ENCODE measurements at places on chromosomes 5 and 9. TPM values are rescaled to one million over a fixed set of nuclear protein-coding genes. Genes with fewer than 3 reads are reported as not detected.

DNA sequence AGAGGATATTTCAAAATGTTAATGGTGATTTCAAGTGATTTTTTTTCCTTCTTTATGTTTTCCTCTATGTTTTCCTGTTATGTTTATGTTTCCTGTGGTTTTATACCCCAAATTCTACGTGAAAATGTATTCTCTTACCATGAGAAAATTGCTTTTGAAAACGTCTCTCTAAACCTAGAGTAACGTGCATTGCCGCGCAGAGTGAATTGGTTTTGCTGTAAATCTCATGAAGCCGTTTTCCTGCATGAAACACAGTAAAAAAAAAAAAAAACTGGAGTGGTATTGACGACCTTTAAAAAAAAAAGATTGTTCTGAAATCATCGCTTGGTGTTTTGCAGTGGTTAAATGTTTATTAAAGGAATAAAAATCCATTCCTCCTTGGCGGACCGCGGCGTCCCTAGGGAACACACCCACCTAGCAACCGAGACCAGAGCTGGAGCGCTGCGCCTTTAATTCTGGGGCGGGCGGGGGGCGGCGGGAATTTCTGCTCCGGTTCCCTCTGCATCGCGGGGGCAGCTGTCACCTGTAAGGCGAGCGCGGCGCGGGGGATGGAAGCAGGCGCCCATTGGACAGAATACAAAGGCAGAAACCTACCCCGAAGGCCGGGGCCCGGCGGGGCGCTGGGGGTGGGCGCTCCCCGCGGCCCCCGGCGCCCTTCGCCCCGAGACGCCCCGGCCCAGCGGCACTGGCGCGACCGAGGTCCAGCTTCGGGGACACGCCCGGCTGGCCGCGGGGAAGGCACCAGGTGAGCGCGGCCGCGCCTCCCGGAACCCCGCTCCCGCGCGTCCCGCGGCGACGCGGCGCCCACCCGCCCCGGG is at the start of gene SOWAHA:
Gene SOWAHA (plus strand): TSS at position 522 of the 818 bp plus-strand sequence. CDS start 320 bp downstream, outside the sequence.
- no peak for DNase-seq

DNA sequence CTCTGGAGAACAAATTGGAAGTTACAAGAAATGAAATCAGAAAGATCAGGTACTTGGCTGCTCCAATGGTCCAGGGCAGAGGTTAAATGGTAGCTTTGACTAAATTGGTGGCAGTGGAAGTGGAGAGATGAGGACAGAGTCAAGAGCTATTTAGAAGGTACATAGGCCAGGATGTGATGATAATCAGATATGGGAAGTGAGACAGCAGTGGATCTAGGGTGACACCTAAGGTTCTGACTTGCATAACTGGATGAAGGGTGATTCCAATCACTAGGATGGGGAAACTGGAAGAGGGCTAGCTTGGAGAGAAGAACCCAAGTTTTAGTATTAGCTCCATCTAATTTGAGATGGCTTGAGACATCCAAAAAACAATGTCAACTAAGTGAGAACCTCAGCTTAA is 24.0 kb upstream of the NDUFB6 start:
- DNase-seq: no peak

- DNase-seq: no peak
These were observed 142.0 kb upstream of the ALDH1B1 start for GRCh38 chr9:38250279-38251035.

The ERBIN gene
- total RNA-seq: 159 TPM

All from uterus (tissue), 4 donors.